ENCODE measurements at places on chromosomes 3 and 15.
A peak's percentile ranks its signal among the peaks of the same experiment; 100 is the strongest.

GRCh38 chr15:83567318-83567717 lies 86.6 kb upstream of the ADAMTSL3 start:
- DNase-seq: no peak

GRCh38 chr3:147945968-147946519 lies 536.9 kb downstream of the ZIC1 start:
- peak; percentile 3 for DNase-seq

- DNase-seq: no peak
Observed at GRCh38 chr15:62509395-62509958, 344.4 kb upstream of the C2CD4B start.

- no peak for DNase-seq
Observed at GRCh38 chr15:66212563-66212921, 41.0 kb downstream of the MEGF11 start.

DNA sequence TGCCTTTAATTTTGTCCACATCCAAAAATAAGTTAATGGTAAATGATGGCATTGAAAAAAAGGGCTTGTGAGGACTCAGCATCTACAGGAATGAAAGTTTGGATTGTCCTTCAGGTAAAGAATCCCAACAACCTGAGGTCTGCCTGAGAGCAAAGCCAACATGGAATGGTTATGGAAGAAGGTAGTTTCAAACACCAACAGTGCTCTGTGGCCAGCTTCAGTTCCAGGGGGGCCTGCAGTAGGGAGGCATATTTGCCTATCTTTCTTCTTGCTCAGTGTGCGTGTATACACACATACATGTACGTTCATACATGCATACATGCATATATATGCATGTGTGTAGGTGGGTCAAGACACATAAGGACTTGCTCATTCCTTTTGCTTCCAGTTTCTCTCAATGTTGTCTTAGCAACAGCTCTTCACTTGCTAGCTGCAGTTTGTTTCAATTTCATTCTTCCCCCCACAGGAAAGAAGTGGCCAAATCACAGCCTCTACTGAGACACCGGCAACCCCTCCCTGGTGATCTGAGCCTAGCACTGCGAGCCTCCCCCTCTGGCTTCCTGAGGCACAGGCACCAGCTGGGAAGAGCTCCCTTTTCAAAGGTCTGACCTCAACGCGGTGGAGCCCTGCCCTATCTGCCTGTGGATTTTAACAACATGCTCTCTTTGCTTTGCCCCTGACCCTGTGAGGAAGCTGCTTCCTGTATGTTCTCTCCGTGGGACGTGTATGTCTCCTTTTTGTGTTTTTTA lies 146.2 kb downstream of the KLF13 start:
- no peak for DNase-seq

DNA sequence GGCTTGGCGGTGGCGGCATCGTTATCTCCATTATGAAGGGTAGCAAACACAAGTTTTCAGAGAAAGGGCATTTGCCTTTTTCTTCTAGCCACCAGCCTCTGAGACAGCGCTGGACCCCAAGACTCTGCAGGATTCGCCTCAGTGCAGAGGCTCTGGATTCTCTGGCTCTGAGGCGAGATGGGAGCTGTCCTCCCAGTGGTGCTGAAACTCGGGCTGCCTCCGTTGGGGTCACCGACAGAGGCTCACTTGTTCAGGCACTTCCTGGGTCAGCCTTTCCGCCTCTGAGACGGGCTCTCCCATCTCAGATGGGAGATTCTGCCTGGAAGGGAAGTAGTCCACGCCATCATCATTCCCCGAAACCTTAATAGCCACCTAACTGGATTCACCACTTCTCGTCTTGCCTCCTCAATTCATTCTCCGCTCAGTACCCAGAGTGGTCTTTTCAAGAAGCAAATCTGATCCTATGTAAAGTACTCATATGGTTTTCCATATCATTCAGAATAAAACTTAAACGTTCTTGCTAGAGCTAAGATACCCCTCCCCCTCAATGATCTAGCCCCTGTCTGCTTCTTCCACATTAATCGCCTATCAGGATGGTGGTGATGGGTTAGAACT lies 76.9 kb downstream of the RHCG start:
- DNase-seq: no peak

DNA sequence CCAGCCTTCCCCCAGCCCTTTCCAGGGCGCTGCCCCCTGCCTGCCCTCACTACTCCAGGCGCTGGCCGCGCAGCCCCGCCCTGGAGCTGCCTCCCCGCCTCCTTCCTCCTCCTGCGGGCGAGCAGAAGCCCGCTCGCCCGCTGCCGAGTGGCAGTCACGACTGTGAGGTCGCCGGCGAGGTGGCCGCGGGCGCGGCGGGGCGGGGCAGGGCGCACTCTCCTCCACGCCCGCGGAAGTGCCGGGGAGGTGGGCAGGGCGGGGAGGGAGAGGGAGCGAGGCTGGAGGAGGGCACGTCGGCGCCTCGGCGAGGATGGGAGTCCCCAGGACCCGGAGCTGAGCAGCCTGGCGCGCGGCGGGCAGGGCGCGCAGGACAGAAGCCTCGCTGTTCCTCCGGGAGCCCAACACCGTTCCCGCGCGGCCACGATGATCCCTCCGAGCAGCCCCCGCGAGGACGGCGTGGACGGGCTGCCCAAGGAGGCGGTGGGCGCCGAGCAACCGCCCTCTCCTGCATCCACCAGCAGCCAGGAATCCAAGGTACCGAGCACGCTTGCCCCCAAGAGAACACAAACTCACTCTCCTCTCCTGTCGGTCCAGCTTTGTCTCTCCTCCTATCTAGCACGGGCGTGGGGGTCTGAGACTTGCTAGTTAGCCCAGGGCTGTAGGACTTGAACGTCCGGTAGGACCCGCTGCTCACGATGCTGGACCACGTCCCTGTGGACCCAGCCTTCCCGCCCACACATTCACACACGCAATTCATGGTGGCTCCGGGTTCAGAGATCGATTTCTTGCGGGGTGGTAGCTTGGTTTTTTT lies at the start of gene STAC:
TSS of gene STAC (plus strand) at position 284 of the 811 bp plus-strand sequence. CDS start at position 424, 140 bp downstream.
- DNase-seq: no peak

- no peak for DNase-seq
Observed at GRCh38 chr3:104646196-104646595, 720.5 kb upstream of the ALCAM start.

GRCh38 chr15:66786708-66787488 lies 84.9 kb downstream of the SMAD6 start:
- DNase-seq: no peak

GRCh38 chr3:197874653-197875052 lies 75.3 kb upstream of the RPL35A start:
- no peak for DNase-seq

GRCh38 chr3:40287248-40287647 lies 22.3 kb upstream of the EIF1B start:
- no peak for DNase-seq

DNA sequence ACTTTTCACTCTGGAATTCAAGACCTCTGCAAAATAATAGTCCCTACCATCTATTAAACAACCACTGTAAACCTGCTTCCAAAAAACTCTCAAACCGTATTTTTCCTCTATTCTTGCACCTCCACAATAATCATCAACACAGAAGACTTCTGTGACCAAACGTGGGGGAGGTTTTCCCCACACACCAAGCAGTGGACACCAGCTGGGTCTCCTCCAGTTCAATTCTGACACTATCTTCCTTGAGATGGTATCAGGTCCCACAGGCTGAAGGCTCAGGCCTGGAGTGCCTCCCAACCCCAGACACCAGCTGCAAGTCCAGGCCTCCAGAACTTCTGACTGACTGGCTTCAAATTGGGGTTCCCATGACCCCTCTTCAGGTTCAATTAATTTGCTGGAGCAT lies 89.6 kb upstream of the RAP2B start:
- DNase-seq: no peak

DNA sequence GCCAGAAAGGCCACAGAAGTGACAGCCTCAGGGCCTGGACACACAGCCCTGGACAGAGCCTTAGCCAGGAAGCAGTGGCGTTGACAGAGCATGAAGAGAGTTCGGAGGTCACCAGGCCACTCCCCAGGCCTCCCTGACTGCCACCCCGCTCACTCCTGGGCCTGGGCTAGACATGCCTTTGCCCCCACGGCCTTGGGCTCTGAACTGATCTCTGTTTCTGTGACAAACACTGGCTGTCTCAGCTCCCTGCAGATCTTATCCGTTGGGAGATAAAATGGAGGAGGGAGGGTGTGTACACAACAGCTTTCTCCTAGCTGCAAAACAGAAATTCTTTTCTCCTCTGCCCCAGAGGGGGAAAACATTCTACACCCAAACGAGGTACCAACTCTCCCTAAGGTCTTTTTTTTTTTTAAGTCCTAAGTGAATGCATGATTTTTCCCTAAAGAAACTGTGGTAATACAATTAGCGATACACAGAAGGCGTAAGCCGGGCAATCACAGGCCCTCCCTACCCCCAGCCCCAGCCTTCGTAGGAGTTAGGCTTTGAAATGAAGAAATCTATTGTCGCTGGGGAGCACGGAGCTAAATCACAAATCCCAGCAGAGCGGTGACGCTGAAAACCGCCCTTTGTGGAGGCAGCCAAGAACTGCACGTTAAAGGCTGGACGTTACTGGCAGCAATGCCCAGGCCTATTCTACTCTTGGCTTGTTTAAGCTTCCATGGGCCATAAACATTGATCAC lies 45.0 kb downstream of the SRGAP3 start:
- no peak for DNase-seq

DNA sequence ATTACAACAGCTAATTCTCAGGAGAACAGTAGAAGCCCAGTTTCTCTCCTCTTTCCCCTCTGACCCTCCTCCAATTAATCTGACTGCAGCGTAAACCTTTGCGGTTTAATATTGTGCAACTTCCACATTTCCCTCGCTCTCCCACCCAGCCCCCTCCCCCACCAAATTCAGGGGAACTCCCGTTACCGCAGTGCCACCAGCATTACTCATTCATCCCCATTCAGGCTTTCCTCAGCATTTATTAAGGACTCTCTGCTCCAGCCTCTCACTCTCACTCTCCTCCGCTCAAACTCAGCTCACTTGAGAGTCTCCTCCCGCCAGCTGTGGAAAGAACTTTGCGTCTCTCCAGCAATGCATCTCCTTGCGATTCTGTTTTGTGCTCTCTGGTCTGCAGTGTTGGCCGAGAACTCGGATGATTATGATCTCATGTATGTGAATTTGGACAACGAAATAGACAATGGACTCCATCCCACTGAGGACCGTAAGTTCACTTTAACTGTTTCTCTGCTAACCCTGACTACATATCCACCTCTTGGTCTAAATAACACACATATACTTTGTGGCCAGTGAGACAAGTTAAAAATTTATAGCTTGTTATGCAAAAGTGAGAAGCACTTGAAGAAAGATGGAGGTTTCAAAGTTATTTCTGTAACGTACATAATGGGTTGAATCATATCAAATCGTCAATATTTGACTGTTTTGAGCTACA lies at the start of gene PTX3:
TSS of gene PTX3 (plus strand) at position 268 of the 709 bp plus-strand sequence. CDS start at position 352, 84 bp downstream.
- no peak for DNase-seq

- DNase-seq: no peak
Observed at GRCh38 chr15:85496551-85497171, 116.3 kb downstream of the AKAP13 start.

GRCh38 chr3:88863196-88863595 lies 244.2 kb upstream of the EPHA3 start:
- no peak for DNase-seq

GRCh38 chr15:44598892-44599291 lies 61.9 kb downstream of the EIF3J start:
- DNase-seq: no peak

- no peak for DNase-seq
Observed at GRCh38 chr15:73957785-73958184, 31.5 kb downstream of the LOXL1 start.

DNA sequence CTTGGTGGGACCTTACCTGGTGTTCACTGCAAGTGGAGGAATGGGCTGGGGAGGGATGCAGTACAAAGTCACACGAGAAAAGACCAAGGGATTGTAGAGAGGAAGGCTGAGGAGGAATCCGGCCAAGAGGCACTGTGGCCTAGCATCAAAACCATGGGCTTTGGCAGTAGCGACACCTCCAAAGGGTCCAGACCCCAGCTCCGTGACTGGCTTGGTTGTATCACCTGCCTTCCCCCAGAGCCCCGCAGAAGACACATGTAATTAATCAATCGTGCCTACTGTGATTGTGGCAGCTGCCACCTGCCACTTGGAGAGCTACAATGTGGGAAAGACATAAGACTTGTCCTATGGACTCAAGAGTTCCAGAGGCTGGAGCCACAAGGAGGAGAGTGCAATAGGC lies 54.7 kb downstream of the ST8SIA2 start:
- DNase-seq: no peak

DNA sequence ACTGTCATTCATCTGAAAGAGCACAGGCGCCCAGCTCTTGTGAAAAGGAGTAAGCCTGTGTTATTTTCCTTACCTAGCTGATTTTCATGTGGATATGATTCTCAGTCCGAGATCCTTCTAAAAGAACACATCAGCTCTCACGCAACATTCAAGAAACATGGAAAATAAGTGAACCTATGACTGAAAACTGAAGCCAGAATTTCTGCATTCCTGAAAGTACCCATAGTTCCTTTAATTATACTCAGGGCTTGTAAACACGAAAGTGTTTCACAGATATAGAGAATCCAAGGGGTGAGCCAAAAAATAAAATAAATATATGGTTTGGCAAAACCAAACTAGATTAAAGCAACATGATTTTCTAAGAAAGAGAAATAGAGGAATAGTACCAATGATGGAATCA lies 100.8 kb upstream of the CHMP2B start:
- DNase-seq: no peak

- no peak for DNase-seq
Observed at GRCh38 chr15:97995881-97996603, 35.5 kb downstream of the ARRDC4 start.

DNA sequence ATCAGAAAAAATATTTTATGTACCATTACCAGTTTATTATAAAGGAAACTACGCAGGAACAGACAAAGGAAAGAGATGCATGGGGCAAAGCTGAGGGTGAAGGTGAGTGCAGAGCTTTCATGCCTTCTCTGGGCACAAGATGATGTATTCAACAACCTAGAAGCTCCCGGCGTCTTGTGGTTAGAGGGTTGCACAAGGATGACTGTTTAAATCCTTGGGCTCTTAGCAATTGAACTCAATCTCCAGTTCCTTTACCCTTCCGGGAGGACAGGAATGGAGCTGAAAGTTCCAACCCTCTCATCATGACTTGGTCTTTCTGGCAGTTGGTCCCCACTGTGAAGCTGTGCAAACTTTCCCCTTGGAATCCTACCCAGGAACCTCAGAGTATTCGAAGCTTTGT lies 542.0 kb downstream of the EPHA3 start:
- DNase-seq: no peak

- no peak for DNase-seq
Observed at GRCh38 chr3:182083112-182083511, 371.4 kb downstream of the SOX2 start.

GRCh38 chr3:55731741-55732140 lies 244.6 kb upstream of the WNT5A start:
- DNase-seq: no peak

GRCh38 chr3:15610082-15610759 lies 8.7 kb downstream of the BTD start:
- DNase-seq: no peak

GRCh38 chr3:172333692-172334457 lies 114.4 kb downstream of the GHSR start:
- DNase-seq: no peak
